ENCODE measurements at places on chromosomes 16 and 17. TPM values are rescaled to one million over a fixed set of nuclear protein-coding genes. Genes with fewer than 3 reads are reported as not detected.

The HOXB13 gene
- not detected for total RNA-seq

DNA sequence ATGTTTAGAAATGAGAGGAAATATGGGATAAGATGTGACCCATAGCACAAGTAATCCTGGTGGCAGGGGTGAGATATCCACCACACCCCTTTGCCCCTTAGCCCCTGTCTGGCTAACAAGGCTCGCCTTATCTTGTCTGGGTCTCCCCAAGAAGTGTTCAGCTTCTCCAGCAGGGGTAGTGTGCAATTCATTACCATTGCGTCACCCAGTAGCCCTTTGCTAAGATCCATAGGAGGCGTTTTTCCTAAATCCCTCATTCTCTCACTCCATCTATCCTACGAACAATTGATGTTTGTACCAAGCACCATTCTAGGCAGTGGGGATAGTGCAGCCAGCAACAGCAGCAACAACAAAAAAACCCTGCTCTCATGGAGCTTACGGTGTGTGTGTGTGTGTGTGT, 30.8 kb downstream of the CCDC42 start:
- H3K27ac ChIP-seq: no peak overlapping the region
- H3K4me1 ChIP-seq: no peaks in the 10 kb centered on the region
- no peak overlapping the region for H3K4me3 ChIP-seq
- H3K27me3 ChIP-seq: no peaks in the 10 kb centered on the region
- H3K36me3 ChIP-seq: no peaks in the 10 kb centered on the region

- no peak for DNase-seq
- no peak overlapping the region for H3K4me3 ChIP-seq
- no peaks in the 10 kb centered on the region for H3K36me3 ChIP-seq
Observed at GRCh38 chr17:46908068-46908737, 14.8 kb upstream of the GOSR2 start.

GRCh38 chr17:63740464-63741142, 996 bp downstream of the STRADA start:
- H3K4me1 ChIP-seq: no peaks in the 10 kb centered on the region
- H3K36me3 ChIP-seq: peaks cover 1% of the 10 kb centered on the region
- DNase-seq: peak; percentile 19
- peak overlapping the region; percentile 96 for H3K27ac ChIP-seq

- H3K4me3 ChIP-seq: no peak overlapping the region
- no peaks in the 10 kb centered on the region for H3K27me3 ChIP-seq
- H3K4me1 ChIP-seq: no peaks in the 10 kb centered on the region
Observed at GRCh38 chr16:14029658-14030057, 41.5 kb upstream of the MRTFB start.

Measured in naive thymus-derived CD4-positive, alpha-beta T cell (primary cell).